ENCODE measurements at places on chromosomes 2 and 18.

- DNase-seq, result no peak
Observed at GRCh38 chr2:120831086-120831485, 95.4 kb downstream of the GLI2 start.

DNA sequence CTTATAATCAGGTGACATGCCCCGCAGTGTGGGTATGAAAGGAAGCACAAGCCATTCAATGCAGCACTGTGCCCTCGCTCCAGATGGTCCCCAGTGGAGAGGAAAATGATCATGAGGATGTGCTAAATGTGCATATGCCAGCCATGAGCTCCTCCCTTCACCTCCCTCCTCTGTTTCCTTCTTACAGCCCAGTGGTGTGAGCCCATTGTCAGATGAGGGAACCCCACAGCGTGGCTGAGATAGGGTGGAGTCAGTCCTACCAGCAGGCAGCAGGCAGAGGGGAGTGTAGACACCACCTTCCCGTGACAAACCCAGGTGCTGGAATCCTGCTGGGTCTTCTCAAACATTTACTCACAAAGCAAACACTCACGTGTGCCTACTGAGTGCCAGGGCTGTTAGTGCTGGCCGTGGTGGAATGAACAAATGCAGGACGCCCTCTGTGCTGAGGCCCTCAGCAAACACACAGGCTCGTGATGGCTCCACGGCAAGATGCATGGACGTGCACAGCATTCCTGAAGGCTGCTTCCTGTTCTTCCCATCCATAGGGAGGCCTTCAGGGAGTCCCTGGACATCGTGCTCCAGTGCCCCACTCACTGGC is 181.7 kb upstream of the TPO start:
- no peak for DNase-seq

DNA sequence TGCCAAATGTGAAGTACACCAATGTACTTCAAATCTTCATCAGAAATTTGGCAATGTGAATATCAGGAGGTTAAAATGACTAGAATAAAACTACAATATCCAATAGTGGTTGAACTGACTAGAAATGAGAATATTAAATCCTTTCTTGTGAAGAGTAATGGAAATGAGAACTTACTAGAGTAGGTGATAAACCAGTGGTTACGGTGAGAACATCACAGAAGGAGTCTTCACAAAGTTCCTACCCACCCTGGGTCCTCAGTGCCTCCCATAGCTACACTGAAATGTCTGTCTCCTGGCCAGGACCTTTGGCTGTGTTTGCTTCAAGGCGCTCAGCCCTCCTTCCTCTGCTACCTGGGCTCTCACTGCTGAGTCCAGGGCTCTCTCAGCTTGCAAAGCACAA is 289.7 kb downstream of the STK39 start:
- no peak for DNase-seq

DNA sequence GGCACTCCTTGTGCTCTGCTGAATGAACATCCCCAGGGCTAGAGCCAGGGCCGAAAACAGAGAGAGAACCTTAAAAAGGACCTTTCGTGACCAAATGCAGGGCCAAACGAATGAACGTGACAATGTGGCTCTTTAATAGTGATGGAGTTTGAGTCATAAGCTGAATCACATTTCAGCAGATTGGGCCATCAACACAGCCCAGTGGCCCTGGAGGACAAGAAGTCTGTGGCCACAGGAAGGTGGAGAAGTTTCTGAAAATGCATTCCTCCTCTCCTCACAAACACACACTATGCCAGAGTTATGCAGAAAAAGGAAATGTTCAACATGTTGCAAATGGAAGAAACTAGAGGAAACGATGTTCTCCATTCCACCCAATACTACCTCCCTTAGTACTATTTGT is 415.8 kb downstream of the HRH4 start:
- DNase-seq, result no peak

DNA sequence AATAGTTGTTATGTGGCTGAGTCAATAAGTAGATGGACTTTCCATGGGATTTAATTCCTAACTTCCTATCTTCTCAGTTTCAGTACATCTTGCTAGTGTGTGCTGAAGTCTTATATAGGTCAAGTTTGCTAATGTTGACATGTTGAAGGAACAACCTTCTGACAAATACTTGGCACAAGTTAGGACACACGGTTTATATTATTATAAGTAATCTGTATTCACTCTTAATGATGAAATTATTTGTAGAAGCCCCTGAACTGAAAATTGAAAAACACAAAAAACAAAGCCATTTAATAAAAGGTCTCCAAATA is 19.2 kb downstream of the ARL5A start:
- DNase-seq, result no peak

DNA sequence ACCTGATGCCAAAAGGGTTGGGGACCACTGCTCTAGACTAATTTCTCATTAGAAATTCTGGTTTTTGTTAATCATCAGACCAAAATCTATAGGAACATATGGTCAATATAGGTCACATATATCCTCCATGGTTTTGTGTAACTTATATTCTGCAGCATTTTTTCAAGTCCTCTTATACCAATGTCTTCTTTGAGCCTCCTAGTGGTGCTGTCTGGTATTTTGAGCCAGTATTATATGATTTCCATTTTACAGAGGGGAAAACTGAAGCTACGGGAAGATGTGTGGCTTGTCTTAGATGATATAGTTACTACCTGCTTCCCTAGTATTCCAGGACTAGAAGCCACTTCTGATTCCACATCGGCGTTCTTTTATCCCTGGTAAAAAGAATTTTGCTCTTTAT is 13.8 kb downstream of the MAPK4 start:
- DNase-seq, result no peak

GRCh38 chr2:43495727-43496126 is 100.1 kb downstream of the THADA start:
- no peak for DNase-seq

- DNase-seq, result no peak
Observed at GRCh38 chr18:45503990-45504389, 111.3 kb upstream of the SLC14A2 start.

GRCh38 chr2:226031647-226032501 is 632.4 kb downstream of the NYAP2 start:
- DNase-seq, result no peak

GRCh38 chr2:212922701-212923100 is 228.7 kb downstream of the IKZF2 start:
- no peak for DNase-seq

DNA sequence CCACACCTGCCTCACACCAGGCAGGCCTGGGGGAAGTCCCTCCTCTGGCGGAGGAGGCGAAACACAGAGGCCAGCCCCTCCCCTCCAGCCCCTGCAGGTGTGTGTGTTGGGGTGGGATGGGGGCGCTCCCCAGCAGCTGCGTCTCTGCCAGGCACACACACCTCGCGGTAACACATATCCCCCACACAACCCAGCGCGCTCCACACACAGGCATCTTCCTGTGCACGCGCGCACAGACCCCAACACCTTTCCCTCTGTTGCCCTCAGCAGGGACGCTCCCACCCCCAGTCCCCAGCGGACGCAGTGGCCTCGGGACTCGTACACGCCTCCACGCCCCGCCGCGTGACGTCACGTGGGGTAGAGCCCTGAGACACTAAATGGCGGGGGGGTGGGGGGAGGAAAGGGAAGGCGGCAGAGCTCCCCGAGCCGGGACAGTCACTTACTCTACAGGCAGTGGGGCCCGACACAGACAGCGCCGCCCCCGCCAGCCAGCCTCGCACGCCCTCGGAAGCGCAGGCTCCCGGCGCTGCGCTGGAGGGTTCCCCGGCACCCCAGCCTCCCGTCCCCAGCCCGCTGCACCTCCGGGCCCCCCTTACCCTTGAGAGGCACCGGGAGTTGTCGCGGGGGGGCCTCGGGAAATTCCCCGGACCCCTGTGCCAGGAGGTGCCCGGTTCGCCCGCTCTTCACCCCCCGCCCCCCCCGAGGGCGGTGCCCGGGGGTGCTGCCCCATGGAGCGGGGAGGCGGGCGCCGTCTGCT is at the start of gene WNT10A:
Gene WNT10A (plus strand): TSS at position 751 of the 757 bp plus-strand sequence. CDS start 144 bp downstream, outside the sequence.
- peak; percentile 77 for DNase-seq

DNA sequence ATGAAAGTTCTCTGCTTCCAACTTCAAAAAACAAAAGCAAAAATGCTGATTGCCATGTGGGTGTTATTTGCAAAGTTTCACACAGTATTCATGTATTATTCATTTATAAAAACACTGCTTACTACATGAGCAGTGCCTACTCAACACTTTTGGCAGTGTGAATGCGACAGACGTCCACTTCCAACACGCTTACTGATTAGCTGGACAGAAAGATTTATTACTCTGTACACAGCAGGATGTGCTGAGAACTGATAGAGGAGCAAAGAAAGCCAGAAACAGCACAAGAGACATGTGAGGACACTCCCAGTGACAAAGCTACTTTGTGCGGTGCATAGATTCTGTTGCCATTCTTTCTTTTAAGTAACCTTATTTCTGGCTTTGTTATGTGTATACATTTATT is 258.8 kb downstream of the DLGAP1 start:
- DNase-seq, result no peak

DNA sequence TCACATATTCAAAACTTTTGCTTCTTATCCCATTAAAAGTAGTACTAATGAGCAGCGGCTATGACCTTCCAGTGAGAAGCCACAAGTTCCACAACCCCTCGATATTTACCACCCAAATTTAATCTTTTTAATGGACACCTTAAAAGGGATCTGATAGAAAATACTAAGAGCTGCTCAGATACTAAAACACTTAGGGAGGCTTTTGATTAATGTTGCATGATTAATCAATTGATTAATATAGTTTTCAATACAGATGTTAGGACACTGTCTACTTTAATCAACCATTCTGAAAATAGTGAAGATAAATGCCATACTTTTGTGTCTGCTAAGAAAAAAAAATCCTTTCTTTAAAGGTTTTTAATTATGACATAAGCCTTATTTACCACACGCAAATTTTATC is 1312.8 kb upstream of the ACVR2A start:
- no peak for DNase-seq

GRCh38 chr2:78070693-78071092 is 548.5 kb upstream of the LRRTM4 start:
- DNase-seq, result no peak

DNA sequence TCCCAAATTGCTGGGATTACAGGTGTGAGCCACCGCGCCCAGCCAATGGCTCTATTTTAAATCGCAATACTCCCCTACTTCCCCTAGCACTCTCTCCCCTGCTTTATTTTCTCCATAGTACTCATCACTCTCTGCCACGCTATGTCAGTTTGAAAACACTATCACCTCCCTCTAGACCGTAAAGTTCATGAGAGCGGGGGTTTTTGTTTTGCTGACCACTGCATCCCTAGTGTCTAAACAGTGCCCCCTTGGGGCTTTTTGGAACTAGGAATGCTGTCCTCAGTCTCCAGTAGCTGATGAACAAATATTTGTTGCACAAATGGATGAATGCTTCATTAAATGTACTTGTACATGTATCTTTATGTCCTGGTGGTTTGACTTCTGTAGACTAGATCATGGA is 44.1 kb downstream of the ATOH8 start:
- no peak for DNase-seq

- no peak for DNase-seq
Observed at GRCh38 chr18:10928772-10929373, 220.5 kb downstream of the PIEZO2 start.

DNA sequence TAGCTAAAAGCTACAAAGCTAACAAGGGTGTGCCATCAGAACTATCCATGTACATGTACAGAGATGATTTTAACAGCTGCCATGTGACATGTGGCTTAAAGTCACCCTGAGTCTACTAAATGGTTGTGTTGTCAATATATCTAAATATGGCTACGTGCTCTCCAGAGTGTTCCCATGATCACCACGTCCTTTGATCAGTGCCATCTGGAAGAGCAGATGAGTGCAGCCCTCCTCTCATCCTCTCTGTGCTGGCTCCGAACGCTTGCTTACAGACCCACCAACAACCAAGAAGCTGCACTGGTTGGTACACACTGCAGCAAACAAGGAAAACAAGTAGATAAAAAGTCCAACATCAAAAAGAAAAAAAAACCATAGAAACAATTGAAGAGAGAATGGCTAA is 88.6 kb upstream of the NARS1 start:
- DNase-seq, result no peak

DNA sequence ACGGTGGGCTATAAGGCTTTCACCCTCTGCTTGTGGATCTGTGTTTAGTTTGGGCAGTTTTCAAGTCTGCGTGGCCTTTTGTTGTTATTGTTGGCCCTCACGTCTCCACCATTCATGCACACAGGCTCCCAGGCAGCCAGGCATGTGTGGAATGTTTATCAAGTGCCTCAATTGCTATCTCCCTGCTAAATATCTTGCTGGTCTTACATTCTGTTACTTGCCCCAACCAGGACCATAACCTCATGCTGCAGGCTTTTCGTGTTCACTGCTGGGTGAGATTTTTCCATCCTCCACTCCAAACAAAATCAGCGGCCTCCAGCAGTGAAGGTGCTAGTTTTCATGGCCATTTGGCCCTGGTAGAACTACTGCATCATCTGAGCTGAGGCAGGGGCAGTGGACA is 63.0 kb upstream of the DSC1 start:
- no peak for DNase-seq

DNA sequence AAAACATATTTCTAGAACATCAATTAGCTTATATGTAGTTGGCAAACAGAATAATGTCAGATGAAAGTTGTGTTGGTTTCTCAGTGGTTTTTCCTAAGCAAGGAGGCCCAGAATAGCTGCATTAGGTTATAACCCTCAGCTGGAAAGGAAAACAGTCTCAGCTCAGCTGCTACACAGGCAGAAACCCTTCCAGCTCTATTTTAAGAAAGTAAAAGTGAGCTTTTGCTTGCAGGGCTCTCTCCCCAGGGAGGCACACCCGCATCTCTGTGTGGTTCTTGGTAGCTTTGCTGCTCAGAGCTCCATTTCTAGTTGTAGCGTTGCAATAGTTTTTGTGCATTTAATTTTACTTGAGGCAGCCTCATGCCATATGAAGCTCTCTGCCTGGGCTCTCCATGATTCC is 54.6 kb downstream of the PIKFYVE start:
- no peak for DNase-seq

DNA sequence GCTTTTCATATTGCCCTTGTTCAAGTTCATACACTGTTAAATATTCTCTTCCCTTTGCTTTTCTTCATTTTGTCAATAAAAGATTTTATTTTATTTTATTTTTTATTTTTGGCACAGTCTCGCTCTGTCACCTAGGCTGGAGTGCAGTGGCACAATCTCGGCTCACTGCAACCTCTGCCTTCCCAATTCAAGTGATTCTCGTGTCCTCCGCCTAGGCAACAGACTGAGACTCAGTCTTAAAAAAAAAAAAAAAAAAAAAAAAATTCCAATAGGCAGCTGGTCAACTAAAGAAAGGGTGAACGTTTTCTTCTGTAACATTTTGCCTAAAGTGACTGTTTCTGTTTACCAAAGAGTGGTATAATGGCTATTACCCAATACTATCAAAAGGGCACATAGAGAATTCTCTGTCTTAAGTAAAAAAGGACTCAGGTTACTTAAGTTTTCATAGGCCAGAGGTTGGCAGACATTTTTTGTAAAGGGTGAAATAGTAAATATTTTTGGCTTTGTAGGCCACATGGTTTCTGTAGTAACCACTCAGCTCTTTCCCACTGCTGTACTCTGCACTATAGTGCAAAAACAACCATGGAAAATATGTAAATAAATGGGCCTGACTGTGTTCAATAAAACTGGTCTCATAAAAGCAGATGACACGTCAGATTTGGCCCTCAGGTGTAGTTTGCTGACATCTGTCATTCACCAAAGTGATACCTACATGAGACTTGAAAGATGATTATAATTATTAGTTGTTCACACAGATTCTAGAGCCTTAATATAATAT is 113.4 kb downstream of the MIB1 start:
- no peak for DNase-seq
